Bladder microvascular endothelial cell (primary cell): ENCODE measurements at places on chromosomes 2 and 18. TPM values are rescaled to one million over a fixed set of nuclear protein-coding genes. Genes with fewer than 3 reads are reported as not detected.

The CFAP65 gene
- total RNA-seq = not detected in 2 replicates

The GAREM1 gene
- total RNA-seq = 0.16 and 0.63 TPM in 2 replicates

The TTN gene
- total RNA-seq = 0.49 and 0.82 TPM in 2 replicates

The SLC19A3 gene
- total RNA-seq = not detected in 2 replicates

The ALPP gene
- not detected in 2 replicates for total RNA-seq

The PCARE gene
- not detected in 2 replicates for total RNA-seq
